ENCODE measurements at places on chromosomes 4 and X. TPM values are rescaled to one million over a fixed set of nuclear protein-coding genes. Genes with fewer than 3 reads are reported as not detected.

OTUD6A gene
- total RNA-seq: not detected

ADGRG4 gene
- not detected for total RNA-seq

GPR34 gene
- not detected for total RNA-seq

GRCh38 chrX:139971394-139971749, 6.1 kb upstream of the CXorf66 start:
- DNase-seq: no peak

CPLX1 gene
- total RNA-seq: not detected

GRCh38 chr4:1961563-1961962, 47.2 kb downstream of the NELFA start:
- DNase-seq: no peak

DNA sequence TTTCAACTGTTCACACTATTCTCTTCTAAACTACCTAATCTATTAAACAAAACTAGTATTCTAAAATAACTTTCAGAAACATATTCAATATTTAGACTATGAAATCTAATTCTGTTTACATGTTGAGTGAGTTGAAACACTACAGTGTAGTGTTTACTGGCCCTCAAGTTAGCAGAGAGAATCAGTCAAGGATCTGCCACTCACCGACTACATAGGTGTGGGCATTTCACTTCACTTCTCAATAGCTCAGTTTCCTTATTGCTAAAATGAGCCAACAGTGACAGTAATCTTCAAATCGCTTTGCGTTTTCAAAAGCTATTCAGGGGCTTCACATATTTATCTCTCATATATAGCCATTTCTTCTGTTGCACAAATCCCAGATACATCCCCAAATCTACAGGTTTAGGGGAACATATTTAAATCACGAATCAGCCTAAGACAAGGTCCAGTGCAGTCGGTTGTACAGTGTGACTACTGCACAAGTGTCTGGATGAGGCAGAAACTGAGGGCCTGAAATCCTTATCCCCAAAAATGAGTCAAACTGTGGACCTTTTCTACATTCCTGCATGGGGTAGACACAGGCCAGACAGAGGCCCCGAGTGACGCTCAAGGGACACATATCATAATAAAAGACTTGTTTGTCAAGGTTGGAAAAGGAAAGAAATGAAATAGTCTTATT, 129.8 kb downstream of the PPP3CA start:
- no peak for DNase-seq

DNA sequence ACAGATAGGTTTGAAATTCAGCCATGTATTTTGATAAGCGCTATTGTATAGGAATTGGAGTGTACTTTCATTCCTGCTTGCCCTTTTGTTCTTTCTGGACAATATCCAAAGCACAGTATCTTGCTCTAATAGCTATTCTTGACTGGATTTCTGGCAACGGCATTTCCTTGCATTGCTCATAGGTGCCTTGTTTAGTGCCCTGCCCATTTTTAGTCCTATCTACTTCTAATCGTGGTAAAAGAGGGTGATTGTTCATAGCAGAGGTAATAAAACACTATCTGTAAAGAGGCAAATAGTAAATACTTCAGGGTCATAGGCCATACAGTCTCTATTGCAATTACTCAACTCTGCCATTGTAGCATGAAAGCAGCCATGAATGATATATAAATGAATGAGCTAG, 155.9 kb downstream of the IL1RAPL2 start:
- no peak for DNase-seq

SPACA5B gene
- not detected for total RNA-seq

IL21 gene
- total RNA-seq: not detected

SLC4A4 gene
- 2.9 TPM for total RNA-seq

- DNase-seq: no peak
Measured at GRCh38 chrX:41677183-41678060, 11.4 kb upstream of the GPR34 start.

DNA sequence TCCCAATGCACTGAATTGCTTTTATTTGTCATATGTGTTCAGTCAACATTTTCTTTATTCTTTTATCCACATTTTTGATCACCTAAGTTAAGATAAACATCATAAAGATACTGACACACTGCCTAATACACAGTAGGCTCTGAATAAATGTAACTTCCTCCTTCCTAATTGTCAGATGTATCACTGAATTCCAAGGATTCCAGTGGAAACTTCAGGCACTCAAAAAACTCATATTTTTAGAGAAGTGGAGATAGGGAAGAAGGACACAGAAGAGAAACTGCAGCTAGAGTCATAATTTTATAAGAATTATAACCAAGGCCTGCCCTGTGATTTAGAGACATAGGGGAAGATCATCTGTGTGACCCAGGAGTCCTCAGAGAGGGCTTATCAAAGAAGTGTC, 753.3 kb downstream of the ADGRL3 start:
- DNase-seq: no peak

TEX11 gene
- not detected for total RNA-seq

DNA sequence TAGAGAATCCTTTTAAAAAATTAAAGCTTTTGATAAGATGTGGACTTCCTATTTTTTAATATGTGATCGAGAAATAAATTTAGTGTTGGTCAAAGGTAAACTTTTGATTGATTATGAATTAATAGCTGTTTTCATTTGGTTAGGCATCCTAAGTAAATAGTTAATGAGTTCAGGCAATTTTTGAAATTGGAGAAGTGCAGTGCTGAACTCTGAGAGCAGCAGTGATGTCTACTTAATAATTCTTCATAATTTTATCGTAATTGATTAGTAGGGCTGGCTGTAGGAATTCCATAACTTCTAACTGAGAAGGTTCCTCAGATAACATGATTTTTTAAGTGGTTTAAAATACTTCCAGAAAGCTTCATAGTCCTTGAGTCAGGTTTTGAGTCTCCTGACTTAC, 1.5 kb downstream of the MND1 start:
- no peak for DNase-seq

- no peak for DNase-seq
Measured at GRCh38 chr4:18105030-18106011, 83.8 kb upstream of the LCORL start.

GRCh38 chr4:156906325-156906724, 65.3 kb downstream of the PDGFC start:
- no peak for DNase-seq

DNA sequence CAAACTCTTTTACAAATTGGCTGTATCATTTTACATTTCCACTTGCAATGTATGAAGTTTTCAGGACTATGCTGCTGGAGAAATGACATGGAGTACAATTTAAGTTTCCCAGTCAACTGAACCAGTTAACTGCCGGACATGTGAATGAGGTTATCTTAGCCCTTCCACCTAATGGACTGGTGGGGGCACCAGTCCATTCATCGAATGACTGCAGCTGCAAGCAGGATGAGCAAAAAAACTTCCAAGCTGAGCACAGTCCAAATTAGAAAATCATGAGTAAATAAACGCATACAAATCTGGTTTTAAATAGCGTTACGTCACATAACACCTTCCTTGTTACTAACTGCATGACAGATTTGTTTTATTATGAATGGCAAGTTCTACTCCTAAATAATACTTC, 1131.5 kb downstream of the PCDH18 start:
- DNase-seq: no peak

DNA sequence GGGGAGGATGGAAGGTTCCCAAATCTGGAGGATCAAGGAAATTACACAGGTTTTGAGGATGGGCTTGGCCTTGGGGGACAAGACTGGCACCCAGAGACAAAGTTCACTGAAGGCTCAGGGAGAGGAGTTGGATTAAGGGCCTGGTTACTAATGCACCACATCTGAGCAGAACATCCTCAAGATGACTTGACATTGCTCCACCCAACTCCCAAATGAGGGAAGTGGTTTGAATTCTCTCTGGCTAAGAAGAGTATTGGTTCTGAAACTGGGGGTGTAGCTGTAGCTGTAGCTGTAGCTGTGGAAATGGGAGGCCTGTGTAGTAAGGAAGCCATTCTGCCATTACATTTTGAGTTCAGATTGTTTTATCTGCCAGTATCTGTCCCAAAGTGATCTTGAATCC, 129.4 kb downstream of the RASL11B start:
- no peak for DNase-seq

- no peak for DNase-seq
Measured at GRCh38 chrX:153933748-153934147, 1.1 kb downstream of the NAA10 start.
